ENCODE measurements at places on chromosomes 3 and 15.

DNA sequence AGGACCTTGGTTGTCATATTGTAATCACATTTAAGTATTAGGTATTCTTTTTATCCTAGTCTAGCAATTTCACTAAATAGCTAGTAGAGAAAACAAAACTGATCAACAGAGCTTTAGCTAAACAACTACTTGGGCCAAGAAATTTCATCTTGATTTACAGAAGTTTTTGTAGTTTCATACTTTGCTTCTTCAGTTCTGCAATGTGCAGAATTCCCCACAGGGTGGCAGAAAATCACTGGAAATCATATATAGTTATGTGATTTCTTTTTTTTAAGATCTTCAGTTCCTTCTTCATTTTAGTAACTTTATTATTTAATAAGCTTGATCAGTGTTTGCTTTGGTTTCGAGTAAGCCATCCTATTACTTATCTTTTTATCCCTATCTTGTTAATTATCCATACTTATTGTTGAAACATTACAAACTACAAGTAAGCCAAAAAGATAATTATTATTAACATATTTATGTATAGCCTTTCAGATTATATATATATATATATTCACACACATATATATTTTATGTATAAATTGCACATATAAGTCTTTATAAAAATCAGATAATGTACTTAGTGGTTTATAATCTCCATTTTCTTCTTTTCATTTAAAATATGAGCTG, 2.2 kb upstream of the BNIP2 start:
- peak; percentile 57 for DNase-seq

DNA sequence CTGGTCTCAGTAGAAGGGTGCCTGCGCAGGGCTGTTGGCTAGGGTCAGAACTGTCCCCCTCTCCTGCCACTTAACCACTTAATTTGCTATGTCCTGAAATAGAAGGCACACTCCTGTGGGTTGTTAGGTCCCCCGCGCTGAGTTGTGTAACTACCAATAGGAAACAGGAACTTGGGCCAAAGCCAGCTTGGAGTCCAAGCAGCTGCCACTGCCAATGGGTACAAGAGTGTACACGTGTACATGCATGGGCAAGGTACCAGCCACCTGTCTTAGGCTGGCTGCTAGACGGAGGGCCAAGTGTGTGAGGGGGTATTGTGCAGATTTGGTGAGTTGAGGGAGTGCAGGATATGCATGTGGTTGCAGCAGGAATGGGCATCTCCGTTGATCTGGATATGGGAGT, 29.7 kb upstream of the POLG start:
- no peak for DNase-seq

DNA sequence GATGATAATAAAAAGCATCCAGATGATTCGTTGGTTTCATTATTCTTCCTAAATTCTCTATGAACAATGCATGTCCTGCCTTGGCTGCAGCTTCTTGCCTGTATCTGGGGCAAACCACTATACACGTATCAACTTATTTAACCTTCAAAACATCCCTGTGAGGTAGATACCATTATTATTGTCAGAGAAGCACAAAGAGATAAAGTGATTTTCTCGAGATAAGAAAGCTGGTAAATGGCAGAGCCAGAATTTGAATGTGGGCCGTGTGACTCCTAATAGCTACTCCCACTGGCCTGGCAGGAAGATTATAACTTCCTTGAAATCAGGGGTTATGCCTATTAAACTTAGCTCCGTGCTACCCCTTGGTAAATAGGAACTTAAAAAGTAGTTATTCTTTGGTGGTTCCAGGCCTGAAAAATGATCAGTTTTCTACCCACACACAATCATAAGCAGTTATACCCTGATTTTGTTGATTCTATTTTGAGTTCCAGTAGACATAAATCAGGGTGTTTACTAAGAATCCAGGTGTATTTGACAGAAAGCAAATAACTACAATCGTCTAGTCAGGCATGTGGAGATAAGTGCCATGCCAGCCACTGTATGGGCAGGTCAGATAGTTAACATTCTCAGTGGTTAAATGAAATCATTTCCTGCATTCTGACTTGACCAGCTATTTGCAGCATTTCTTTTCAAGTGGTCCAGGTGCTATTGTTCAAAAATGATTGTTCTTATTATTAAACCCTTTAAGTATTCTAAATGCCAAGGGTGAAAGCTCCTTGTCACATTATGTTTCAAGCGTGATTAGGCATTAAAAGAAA, 99.2 kb upstream of the LRRN1 start:
- DNase-seq, result no peak

DNA sequence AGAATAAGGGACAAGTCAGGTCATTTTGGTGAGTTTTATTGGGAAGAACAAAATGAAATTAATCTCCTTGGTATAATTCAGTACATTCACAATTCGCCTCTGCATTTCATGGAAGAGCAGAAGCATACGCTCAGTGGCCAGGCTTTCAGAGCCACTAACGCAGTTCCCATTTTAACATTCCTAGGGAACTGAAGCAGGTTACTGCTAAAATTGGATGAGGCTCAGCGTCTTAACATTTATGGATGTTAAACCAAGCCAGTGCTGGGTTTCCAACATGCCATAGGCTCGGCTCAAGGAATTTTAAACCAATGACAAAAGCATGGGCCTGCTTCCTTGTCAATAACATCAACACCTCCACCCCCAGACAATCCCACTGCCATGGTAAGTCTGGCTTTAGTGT, 172.7 kb upstream of the PRICKLE2 start:
- no peak for DNase-seq

GRCh38 chr3:152084441-152085158, 184.1 kb upstream of the MBNL1 start:
- DNase-seq, result no peak

GRCh38 chr3:35773417-35773816, 134.1 kb downstream of the ARPP21 start:
- DNase-seq, result no peak

- no peak for DNase-seq
These were observed 557.6 kb downstream of the IGSF11 start for GRCh38 chr3:118476885-118477618.

GRCh38 chr3:46614431-46614830, 2.1 kb downstream of the FAM240A start:
- DNase-seq, result no peak

- DNase-seq, result no peak
These were observed 14.7 kb downstream of the MCTP2 start for GRCh38 chr15:94246016-94246415.

DNA sequence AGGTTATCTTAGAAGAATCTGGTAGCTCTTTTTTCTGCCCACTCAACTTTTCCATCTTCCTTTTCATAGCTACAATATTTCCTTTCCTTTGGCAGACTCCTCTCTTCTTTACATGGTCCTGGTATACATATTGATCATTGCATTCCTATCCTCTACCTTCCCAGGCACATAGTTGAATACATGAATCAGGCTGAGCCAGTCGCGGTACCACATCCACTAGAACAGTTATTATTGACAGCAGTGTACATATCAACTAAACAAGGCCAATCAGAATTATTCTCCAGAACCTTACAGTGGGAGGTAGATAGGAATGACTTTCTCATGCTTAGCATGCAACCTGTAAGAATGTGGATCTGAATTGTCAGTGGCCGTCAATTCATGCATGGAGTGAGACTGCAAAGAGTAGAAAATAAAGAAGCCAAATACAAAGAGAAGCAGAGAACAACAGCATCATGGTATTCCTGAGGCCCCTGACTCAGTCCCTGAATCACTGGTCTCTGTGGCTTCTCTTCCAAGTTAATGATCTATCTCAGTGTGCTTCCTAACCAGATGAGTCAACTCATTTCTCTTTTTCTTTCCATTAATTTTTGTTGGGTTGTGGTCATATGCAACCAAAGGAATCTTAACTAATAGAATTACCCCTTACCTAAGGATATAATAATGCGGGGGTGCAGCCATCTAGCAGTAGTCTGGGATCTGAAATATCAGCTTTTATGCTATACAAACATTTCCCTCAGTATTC, 60.9 kb upstream of the DCBLD2 start:
- no peak for DNase-seq

DNA sequence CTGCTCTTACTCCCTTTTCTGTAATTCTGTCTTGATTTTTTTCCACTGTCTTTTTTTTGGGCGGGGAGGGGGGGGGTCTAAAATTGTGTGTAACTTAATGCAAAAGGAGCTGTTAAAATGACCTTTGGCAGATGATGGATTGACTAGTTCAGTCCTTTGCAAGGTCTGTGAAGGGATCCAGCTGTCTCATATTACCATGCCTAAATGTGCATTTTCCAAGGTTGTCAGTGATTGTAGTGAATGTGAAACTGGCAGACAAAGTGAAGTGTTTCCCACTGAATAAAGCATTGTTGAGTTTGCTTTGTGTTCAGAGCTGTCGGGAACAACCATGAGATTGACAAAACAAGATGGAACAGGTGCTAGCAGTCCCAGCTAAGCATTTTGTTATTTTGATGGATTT, 110.1 kb upstream of the SKOR1 start:
- no peak for DNase-seq

DNA sequence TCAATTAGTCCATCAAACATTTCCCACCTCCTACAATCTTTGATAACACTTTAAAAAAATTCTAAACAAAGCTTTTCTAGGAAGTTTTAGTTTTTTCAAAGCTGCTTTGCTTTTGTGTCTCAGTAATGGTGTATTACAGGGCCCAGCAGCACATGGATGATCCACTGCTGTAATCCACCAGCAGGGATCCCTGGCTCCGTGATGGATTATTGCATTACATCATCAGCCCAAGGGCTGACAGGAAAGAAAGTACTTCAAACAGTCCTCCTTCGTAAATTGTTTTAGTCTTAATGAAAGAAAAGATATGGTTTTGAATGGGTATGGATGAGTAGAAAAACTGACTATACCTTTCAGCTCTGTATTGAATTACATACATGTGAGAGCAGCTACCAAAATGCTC, 688.9 kb upstream of the NAALADL2 start:
- DNase-seq, result no peak

GRCh38 chr3:134680796-134681521, 30.1 kb upstream of the KY start:
- no peak for DNase-seq

DNA sequence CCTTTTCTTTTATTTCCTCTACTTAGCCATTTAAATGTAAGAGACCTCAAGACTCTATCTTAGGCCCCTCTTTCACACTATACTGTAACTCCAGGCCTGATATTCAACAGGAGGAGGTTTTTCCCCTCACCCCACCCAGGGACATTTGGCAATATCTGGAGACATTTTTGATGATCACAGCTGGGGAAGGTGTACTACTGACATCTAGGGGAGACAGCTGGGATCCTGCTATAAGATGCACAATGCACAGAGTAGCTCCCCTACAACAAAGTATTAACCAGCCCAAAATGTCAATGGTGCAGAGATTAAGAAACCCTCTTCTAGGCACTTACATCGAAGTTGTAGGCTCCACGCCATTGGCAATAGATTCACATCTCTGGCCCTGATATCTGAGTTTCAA, 517.5 kb upstream of the UBE2E2 start:
- no peak for DNase-seq

DNA sequence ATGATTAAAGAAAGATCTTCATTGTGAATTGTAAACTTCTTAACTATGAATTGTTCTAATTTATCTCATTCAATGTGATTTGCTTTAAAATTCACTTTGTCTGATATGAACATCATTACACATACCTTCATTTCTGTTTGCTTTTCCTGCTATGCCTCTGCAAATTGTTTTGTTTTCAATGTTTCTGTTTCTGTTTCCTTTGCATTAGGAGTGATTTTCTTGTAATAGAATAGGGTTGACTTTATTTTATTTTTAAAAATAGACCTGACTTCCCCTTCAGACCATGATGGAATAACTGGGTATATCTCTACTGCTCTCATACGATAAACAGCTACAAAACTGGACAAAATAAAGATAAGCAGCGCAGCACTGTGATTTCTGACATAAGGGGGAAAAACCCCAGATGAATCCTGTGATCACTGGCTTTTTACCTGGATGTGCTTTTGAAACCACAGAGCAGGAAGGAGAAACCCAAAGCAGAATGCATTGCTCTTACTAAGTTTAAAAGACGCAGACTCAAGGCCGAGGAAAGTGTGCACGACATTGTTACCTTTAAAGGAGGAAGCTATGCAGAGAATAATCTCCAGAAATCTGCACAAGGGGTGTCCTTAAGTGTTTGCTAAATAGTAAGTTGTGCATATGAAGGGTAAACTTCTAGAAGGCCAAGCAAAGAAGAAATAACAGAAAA, 420.2 kb downstream of the TBC1D5 start:
- DNase-seq, result no peak

DNA sequence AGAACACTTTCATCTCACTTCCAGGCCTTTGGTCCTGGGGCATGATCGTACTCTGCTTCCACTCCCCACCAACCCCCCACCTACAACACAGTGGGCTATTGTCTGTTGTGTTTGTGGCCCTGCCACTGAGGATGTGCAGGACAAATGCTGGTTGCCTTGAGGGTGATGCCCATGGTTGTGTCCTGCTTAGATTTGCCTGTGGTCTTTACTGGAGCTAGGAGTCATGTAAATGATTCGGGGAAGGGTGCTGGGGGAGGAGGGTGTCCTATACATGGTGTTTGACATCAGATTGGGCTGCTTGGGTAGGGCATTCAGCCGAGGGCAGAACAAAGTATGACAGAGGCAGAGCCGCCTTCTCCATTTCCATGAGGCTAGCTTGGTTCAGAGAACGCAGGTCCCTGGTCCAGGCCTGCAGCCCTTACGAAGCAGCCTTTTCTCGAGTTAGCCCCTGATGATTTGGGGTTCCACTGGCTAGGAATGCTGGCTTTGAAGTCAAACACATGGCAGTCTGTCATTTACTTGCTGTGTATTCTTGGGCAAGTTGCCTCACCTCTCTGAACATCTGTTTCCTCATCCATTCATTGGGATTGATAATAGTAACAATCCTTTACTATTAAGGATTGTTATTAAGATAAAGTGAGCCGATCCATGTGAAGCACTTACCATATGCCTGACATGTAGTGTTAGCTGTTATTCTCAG, 6.9 kb downstream of the CORO2B start:
- no peak for DNase-seq

DNA sequence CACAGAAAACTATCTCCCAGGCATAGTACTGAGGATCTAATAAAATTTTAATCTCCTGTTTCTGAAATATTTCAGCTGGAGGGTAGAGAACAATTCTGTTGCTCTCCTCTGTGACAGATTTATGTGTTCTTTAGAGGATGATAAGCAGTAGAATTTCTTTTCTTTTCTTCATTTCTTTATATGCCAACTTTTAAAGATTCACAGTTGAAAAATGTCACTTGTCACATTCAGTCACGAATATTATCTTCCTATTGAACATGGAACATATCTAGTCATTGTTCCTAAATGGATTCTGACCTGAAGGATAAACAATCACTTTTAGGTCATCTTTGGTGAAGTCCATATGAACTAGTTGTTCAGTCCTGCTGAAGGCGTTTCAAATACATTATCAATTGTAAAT, 585.5 kb upstream of the DPPA4 start:
- DNase-seq, result no peak

DNA sequence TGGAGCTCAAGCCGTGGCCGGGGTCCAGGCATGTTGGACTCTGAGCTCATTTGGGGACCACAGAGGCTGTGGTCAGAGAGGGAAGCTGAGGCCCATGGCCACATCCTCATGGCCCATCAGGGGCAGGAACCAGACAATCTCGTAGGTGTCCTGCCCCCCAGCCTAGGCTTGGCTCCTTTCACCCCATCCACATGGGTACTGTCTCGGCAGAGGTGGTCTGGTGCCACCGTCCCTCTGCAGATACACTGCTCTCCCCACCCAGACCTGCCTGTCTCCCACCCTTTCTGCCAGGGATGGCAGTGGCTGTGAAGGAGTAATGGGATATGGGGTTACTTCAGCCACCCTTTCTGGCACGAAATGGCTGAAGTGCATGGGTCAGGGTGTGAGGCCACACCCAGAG, 7.9 kb downstream of the PRSS50 start:
- DNase-seq, result no peak

- no peak for DNase-seq
These were observed 537.4 kb downstream of the TUSC7 start for GRCh38 chr3:117246771-117247555.
